Smooth muscle cell of the umbilical artery (primary cell): ENCODE measurements at places on chromosomes 1 and 21. TPM values are rescaled to one million over a fixed set of nuclear protein-coding genes. Genes with fewer than 3 reads are reported as not detected.

The CA6 gene
- not detected in 2 replicates for total RNA-seq

The ERICH3 gene
- 0.05 TPM in 1 of 2 replicates, not detected in the other for total RNA-seq

The ASPM gene
- 3.9 and 26.3 TPM in 2 replicates for total RNA-seq

The EVA1C gene
- total RNA-seq = 4.2 and 5.8 TPM in 2 replicates
